ENCODE measurements at places on chromosomes 6 and 20.

DNA sequence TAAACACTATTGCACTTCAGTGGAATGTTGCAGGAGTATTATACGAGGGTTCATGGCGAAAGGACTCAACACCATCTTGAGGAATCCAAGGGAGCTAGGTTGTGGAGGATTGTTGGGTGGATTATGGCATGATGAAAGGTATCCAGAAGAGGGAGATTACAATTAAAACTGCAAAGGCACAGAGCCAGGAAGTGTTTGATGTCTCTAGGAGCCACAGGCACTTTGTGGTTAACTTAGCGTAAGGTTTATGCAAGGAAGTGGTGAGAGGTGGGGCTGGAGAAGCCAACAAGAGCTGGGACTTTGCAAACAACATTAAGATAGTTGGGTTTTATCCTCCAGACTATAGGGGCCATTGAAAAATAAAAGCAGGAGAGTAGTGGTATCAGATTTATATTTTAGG is 86.6 kb upstream of the TPD52L1 start:
- DNase-seq, result no peak

- DNase-seq, result no peak
These were observed 58.7 kb downstream of the EDN1 start for GRCh38 chr6:12348530-12349511.

GRCh38 chr6:170243791-170244291 is 47.0 kb downstream of the DLL1 start:
- DNase-seq, result peak; percentile 64

DNA sequence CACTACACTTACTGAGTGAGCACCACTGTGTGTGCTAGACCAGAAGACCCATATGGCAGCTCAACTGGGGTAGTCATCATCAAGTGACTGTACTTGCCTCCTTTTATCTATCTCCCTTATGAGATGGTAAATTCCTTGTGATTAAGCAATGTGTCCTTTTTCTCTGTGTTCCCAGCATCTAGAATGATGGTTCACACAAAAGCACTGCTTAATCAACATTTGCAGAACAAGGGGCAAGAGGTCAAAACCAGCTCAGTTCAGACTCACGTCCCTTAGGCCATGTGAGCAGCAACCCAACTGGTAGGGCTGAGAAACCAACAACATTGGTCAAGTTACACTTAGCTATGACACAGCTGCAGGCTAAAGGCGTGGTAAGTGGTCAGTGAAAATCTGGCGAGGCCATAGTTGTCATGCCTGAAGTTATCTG is 10.0 kb downstream of the TRAM2 start:
- no peak for DNase-seq

DNA sequence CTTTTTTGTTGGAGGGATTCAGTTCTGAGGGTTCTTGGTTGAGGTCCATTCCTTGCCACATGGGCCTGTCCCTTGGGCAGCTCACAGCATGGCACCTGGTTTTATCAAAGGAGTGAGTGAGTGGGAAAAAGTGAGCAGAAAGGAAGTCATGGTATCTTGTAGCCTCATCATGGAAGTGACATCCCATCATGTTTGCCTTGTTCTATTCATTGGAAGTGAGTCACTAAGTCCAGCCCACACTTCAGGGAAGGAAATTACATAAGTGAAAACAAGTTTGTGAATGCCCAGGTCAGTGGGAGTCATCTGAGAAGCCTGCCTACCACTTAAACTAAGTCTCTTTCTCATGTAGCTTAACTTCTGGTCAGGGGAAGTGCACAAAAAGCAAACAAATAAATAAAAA is 32.8 kb upstream of the ZNFX1 start:
- DNase-seq, result no peak

DNA sequence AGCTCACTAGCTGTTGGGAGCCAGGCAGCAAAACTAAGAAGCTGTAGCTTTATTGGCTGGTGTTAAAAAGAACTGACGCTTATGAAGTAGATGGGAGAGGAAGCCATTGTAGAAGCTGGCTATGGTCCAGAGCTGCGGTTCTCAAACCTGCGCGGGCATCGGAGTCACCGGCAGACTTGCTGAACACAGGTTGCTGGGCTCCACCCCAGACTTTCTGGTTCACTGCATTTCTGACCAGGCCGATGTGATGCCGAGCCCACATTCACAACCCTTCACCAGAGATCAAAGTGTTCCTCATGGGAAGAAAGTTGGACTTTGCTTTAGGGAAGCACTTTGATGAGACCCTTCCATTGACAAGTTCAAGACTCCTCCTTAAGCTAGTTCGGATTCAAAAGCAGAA is 231.6 kb downstream of the QKI start:
- no peak for DNase-seq

DNA sequence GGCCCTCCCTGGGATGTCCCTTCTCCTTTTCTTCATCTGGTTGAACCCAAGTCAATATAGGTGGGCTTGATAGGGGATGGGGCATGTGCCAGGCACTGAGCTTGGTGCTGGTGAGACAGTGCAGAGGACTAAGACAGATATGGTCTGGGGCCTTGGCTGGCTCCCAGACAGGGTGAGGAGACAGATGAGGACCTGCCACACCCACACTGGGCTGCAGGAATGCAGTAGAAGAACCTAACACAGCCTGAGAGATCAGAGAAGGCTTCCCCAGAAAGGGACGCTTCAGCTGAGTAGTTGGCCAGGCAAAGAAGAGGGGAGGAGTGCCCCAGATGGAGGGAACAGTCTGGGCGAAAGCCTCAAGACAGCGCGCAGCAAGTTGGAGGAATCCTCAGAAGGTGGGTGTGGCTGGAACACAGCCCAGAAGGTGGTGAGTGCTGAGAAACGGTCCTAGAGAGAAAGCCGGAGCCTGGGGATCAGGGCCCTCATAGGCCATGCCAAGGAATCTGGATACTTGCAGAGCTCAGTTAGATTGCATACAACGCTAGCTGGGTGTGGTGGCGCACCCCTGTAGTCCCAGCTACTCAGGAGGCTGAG is 26.4 kb downstream of the CD40 start:
- no peak for DNase-seq

DNA sequence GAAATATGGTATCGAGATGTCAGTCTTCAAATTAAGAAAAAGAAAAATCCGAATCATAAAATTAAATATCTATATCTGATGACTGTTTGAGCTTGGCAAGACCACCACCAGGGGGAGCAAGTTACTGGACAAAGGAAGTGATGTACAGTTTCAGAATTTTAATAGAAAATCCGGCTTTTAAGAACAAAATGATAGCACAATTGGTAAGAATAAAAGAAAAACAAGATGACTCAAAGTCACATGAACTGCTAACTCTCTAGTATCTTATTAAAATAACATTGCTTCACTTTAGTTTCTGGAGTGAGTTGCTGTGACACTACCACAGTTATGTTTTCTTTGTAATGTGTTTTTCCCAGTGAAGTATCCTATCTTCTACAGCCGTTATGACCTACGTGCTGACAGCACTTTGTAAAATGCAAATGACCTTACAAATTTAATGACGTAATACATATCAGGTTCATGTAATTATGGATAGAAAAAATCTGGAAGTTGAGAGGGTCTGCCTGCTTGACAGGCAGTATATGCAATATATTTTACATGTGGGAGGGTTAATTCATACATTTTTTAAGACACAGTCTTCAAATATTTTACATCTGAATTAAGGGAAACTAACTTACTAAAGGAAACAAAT is 405.3 kb upstream of the HS3ST5 start:
- DNase-seq, result peak; percentile 24

DNA sequence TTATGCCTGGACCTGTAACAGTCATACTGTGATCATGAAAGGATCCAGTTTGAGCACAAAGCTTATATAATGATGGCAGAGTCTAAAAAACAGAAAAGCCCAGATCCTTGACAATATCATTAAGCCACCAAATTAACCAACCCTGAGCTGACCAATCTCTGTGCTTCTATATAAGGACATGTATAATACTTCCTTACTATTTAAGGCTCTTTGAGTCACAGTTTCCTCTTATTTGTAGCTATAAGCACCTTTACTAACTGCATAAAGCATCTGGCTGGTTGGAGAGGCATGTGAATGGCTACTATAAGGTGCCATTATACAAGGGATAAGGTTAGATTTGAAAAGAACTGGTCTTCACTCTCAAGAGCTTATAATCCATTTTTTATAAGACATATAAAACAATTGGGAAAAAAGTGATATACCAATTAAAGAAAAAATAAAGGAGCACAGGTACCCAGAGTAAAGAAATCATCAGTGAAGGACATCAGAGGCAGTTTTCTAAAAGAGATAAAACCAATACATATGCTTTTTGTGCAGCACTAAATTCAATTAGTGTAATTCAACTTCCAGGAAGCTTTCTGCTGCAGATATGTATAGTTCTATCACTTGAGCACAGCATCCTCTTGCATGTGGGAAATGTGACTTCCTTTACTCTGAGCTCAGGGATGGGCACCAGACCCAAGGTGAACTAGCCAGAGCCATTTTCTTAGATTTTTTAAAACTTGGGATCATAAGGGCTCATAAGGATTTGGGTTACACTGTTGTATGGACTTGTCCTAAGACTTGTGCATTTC is 121.0 kb downstream of the BTBD9 start:
- DNase-seq, result no peak

DNA sequence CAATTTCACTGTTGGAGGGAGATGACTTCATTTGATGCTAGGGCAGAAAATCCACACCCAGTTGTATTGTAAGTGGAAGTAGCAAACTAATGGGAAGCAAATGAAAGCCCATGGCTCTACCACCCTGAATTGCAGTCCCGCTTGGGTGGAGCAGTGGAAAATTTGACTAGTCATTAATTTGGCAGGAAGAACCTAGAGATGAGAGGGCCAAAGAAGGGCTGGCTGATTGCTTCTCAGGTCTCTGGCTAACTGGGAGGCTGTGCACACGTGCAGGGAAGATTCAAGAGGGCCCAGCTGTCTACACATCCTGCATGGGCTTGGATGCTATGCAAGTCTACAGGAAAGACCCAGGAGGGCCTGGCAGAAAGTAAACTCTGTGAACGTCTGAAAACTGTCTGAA is 466.2 kb downstream of the TFAP2A start:
- DNase-seq, result no peak

GRCh38 chr6:147053311-147053921 is 150.8 kb upstream of the STXBP5 start:
- DNase-seq, result no peak

DNA sequence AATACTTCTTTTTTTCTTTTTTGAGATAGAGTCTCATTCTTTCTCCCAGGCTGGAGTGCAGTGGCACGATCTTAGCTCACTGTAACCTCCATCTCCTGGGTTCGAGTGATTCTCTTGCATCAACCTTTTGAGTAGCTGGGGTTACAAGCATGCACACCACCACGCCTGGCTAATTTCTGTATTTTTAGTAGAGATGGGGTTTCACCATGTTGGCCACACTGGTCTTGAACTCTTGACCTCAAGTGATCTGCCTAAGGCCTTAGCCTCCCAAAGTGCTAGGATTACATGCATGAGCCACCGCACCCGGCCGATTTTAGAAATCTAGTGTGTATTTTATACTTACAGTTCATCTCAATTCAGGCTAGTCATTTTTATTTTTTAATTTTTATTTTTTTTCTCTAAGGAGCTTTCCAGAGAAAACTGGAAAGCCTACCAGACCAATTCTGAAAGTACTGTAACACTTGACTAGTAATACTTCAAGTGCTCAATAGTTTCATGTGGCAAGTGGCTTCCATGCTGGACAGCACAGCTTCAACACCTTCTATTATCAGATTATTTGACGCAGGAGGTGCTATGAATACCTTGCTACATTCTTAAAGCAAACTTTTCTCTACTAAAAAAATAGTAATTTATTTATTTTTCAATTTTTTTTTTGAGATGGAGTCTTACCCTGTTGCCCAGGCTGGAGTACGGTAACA is 25.0 kb downstream of the POLR1C start:
- DNase-seq, result no peak

GRCh38 chr6:154247119-154247861 is 109.3 kb downstream of the IPCEF1 start:
- DNase-seq, result peak; percentile 49

DNA sequence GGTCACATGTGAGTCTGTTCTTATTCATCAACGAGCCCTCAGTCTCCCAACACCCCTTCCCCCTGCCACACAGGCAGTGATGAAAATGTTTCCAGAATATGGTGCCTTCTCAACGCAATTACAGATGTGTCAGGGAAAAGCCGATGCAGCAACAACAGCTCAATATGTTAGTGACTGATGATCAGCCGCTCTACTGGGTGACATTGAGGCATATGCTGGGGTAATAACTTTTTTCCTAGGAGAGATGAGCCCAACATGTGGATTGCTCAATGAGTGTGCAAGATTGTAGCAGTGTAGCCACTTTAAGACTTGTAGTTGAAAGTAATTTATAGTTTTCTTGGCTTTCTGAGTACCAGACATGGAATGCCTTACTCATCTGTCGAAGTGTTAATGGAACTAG is 49.4 kb downstream of the DTD1 start:
- DNase-seq, result no peak

DNA sequence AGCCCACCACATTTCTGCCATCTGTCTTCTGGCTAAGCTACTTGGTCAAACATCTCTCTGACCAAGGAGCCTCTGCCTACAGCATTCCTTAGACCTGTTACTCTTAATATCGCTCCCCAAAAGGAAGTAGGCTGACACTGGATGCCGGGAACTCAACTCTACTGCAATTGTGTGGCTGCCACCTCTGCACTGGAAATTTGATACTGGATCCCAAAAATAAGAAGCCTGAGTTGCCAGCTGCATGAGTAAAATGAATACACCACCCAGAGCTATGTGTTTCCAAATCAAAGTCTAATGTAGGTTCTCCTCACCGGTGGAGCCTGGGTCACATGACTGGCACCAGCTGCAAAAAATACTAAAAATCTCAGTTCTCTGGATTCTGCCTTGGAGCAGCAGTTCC is 36.9 kb downstream of the UNC5CL start:
- no peak for DNase-seq

DNA sequence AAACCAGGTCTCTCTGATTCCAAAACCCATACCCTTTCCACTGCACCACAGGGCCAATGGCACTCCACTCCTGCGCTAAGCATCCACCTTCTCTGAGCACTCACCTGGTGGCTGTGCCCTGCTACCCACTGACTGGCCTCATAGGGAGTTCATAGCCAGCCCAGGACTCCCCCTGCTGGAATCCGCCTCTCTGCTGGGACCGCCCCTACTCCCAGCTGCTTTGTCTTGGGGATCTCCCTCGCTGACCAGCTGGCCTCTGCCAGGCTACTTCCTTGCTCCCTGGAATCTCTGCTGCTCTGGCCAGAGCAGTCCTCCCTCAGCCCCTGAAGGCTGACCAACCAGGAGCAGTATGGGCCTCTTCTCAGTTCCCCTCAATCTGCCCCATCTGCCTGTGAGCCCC is 129.7 kb downstream of the FAXC start:
- no peak for DNase-seq

GRCh38 chr6:127200114-127200513 is 66.5 kb upstream of the RNF146 start:
- DNase-seq, result no peak

DNA sequence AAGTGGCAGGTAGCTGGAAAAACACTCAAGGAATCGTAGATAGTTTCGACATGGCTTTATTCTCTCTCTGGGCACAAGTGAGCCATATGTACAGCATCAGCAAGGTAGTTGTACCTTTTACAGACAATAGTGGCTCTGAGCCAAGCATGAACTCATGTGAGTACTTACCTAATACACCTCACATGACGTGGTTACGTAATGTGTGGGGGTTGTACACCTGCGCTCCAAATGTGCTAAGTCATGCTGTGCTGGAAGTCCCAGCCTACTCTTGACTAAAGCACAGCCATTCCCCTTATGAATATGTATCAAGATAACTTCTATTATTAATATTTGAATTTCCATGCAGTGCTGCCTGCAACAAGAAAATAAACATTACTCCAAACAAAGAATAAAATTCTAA is 78.8 kb upstream of the HMGN3 start:
- no peak for DNase-seq

GRCh38 chr6:9085054-9085708 is 649.8 kb upstream of the SLC35B3 start:
- no peak for DNase-seq

- peak; percentile 59 for DNase-seq
These were observed 39.8 kb downstream of the GMPR start for GRCh38 chr6:16278048-16278724.
